Stimulated activated CD8-positive, alpha-beta memory T cell treated with anti-CD3 and anti-CD28 coated beads, Interleukin-2, amount 100 ng/mL, for 1 hour (primary cell): ENCODE measurements at places on chromosomes 4 and X.

DNA sequence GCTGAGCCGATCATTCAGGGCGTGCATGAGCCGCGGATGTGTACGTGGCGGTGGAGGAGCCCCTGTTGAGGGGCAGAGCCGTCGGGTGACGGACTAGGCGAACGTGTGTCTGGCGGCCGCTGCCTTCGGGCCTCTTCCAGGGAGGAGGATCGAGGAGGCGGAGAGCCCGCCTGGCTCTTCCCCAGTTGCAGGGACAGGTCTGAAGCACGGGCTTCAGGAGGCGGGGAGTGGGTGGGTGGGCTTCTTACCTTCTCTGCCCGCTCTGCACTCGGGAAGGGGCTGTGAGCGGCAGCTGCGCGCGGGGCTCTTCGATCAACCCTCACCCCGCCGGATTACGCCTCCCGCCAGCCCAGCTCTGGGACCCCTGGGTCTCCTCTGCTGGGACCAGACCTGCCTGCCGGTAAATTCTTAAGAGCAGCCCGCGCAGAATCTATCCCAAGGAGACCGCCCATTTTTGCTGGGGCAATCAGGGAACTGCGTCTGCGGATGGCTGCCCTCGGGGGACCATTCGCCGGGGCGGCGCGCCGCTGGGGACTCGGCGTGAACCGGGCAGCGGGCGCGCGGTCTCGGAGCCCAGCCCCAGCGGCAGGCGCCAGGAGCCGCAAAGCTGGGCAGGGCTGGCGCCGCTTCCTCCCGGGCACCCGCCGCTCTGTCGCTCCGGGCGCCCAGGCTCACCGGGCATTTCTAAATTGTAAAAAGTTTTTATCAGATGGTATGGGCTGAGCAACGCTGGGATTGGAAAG, 4.9 kb downstream of the PLAC8 start:
- no peak for DNase-seq

DNA sequence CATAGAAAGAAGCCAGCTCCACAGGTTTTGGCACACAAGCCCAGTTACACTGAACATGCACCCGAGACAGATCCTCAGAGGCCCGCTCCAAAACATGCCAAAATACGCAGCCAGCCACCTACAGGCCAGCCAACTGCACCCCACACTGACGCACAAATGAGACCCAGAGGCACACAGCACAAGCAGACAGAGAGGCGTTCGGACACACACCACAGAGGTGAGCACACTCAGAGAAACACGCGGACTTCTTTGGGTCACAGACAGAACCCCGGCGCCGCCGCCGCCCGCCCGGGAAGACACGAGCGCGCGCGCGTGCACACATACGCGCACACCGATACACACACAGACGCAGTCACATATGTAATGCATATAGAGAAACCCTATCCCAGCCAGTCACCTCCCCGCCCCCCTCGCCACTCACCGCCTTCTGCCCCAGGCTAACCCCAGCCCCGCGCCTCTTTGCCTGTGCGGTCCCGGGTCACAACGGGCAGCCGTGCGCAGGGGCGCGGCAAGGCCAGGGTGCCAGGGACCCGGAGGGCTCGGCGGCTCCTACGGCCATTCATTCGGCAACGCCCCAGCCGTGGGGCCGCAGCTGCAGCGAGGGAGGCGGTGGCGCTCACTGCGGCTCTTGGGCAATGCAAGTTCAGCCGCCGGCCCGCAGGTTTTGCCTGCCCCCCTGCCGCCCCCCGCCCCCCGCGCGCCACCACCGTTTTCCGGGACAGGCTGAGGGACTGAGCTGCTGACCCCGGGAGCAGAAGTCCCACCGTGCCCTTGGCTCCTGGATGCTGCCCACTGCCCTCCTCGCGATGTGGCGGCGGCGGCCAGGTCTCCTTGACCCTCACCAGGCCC, 553 bp downstream of the SEPTIN6 start:
- no peak for DNase-seq

- no peak for DNase-seq
These were observed 57.3 kb downstream of the DMP1 start for GRCh38 chr4:87707279-87707918.

DNA sequence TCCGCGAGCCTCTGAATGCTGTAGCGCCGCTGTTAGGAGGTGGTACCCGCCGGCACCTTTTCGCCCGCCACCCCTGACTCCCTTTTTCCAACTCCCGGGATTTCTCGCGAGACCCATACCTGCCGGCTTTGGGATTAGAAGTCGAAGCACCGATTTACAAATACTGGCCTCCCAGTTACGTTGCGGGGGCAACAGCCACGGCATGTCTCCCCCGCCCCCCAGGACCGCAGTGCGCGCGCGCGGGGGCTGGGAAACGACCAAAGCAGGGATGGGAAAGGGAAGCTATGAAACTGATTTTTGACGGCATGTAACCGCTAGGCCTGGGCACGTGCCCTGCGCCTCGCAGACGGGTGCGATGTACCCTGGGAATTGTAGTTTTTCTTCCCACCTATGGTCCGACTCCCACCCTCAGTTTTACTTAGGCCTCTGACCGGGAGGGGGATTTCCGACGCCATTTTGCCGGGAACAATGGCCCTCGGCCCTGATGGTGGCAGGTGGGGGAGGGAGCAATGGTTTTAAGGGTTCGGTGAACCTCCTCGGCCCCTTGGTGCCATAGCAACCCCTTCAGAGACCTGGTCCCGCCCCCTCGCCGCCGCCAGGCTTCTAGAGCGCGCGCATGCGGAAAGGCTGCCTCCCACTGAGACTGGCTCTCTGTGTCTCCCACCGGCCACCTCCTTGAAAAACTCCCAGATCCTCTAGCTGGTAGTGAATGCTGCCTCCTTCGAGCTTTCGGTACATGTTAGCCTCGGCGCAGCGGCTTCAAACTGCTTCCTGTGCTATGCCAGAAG, 772 bp upstream of the WNK3 start:
- DNase-seq, result no peak
